ENCODE measurements at places on chromosomes 11 and 22.

GRCh38 chr11:60206616-60207015 lies 23.7 kb upstream of the MS4A6A start:
- no peak for DNase-seq

- DNase-seq, result peak; percentile 63
These were observed 4.7 kb downstream of the DDIAS start for GRCh38 chr11:82906236-82906635.

- DNase-seq, result no peak
These were observed 2.9 kb downstream of the TUB start for GRCh38 chr11:8083871-8084281.

- DNase-seq, result no peak
These were observed 322.1 kb downstream of the BLID start for GRCh38 chr11:121793916-121794315.

- no peak for DNase-seq
These were observed 766 bp upstream of the CAPRIN1 start for GRCh38 chr11:34050581-34051348.

GRCh38 chr22:45872659-45873263 lies 104.2 kb downstream of the WNT7B start:
- DNase-seq, result no peak

DNA sequence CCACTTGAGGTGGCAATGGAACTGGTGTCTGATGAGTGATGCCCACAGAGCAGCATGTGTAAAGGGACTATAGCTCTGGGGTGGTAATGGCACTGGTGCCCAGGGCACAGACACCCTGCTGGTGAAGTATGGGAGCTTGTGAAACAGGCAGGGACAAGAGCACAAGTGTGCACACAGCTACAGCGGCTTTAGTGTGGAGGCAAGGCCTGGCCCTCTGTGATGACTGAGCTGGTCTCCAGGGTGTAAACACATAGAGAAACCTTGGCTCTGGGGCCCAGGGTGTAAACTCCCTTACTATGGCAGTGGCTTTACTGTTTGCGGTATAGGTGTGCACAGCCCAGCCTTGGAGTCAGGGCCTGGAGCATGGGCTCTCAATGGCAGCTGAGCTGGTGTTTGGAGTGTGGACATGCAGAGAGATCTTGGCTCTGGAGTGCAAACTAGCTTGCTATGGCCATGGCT lies 46.3 kb downstream of the BIRC2 start:
- no peak for DNase-seq

GRCh38 chr11:44338026-44338425 lies 28.1 kb upstream of the ALX4 start:
- no peak for DNase-seq

- no peak for DNase-seq
These were observed 40.6 kb upstream of the KCNQ1OT1 start for GRCh38 chr11:2740275-2740940.

DNA sequence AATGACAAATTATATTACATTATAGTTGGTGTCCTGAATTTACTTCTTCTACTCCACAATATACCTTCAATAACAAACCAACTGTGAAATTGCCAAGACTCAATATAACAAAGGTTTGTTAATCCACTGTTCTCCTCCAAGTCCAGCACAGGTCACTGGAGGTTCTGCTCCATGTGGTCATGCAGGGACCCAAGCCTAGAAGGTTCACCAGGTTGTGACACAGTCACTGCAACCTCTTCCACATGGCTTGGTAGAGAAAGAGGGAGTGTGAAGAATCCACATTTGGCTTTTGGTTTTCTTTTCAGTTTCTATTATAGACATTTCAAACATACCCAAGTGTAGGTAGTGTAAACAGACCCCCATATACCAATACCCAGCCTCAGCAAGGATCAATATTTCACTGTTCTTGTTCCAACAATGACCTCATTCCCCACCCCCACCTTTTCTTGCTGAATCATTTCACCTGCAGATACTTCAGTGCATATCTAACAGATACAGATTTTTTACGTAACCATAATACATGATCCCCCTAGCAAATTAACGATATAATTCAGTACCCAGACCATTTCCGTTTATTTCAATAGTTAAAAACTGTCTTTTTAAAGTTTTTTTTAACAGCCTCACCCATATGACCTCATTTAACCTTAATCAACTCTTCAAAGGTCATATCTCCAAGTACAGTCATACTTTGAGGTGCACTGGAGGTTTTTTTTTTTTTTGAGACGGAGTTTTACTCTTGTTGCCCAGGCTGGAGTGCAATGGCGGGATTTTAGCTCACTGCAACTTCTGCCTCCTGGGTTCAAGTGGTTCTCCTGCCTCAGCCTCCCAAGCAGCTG lies 14.1 kb downstream of the FGF19 start:
- DNase-seq, result no peak

DNA sequence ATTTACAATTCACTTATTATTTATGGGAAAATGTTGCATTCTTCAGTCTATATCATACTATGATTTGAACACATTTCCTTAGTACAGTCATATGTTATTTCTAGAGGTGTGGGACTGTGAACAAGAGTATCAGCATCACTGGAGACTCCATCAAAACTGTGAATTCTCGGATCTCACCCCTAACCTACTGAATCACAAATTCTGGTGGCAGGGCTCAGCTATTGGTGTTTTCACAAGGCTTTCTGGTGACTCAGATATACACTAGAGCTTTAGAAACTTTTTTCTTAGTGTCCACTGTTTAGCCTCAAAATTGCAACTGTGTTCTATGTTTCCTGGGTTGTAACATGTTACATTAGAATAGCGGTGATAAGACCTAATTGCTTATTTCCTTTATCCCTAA lies 352.9 kb upstream of the DDI1 start:
- no peak for DNase-seq

- DNase-seq, result no peak
These were observed 6.0 kb upstream of the AHNAK start for GRCh38 chr11:62552485-62553079.

DNA sequence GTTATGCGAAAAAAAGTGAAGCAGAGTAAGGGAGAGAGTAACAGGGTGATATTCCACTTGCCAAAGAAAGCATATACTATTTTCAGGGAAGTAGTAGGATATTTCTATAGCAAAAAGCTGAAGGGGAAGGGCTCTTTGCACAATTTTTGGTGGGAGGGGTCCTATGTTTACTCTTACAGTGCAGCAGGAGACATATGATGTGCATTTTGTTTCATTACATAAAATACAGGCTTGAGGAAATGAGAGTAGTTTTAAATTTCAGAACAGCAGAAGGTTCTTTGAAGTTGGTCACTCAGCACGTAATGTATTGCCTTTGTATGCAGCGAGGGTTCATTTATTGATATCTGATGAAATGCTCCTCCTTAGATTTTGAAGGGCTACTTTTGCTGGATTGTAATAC lies 3.1 kb upstream of the PIK3IP1 start:
- no peak for DNase-seq

GRCh38 chr22:19291580-19292457 lies at the start of gene CLTCL1:
TSS of gene CLTCL1 (minus strand) at chr22:19291719. CDS start at chr22:19291641, 78 bp downstream.
- DNase-seq, result peak; percentile 60

GRCh38 chr22:45783690-45784089 lies 112.1 kb downstream of the ATXN10 start:
- DNase-seq, result no peak

DNA sequence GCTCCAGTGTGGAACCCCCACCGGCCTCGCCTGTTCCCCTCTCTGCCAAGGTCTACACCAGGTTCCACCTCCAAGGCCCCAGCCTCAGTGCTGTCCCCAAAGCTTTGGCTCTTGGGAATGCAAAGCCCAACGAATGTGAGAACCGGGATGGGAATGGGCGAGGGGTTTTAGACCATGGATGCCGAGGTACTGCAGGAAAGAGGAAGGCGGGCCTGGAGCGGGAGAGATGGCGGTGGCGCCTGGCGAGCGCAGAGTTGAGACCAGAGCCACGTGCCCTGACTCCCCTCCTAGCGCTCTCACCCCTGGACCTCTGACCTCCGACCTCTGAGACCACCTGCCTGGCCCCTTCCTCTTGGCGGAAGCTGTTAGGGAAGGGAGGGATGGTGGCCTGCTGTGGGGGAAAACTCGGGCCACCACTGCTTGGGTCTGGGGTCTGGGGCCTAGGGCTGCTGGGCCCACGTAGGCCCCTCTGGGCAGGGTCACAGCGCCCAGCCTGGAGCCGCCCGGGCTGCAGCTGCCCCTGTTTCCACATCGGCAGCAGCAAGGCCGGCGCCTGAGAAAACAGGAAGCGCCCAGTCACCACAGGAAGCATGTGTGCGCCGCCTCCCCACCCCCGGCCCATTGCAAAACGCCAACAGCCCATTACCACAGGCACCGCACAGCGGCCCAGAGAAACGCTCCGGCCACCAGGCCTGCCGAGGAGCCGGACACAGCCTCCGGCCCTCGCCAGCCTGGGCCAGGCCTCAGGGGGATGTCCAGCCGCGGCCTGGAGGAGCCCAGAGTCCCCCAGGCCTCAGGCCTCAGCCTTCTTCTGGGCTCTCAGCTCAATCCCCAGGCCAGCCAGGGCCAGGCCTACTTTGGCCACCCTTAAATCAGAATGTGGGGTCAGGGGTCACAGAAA lies 13.8 kb upstream of the SLC39A13 start:
- no peak for DNase-seq

DNA sequence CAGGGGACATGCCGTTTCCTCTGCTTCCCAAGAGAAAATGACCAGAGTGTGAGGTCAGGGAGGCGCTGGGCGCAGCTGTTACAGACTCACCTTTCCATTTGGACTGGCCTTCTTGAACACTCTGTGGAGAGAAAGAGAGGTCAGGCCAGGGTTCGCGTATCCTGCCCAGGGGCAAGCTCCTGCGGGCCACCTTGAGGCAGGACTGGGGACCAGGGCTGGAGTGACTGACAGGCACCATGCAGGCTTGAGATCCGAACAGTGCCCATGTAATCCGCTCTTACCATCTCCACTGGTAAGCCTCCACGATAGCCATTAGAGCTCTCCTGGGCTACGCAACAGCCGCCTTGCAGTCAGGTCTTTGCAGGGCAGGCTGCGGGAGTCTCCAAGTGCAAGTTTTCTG lies 49.3 kb downstream of the TPBGL start:
- no peak for DNase-seq

- DNase-seq, result peak; percentile 25
These were observed 15.6 kb upstream of the DENND5A start for GRCh38 chr11:9280655-9281301.
